ENCODE measurements at places on chromosomes 7 and 10. TPM values are rescaled to one million over a fixed set of nuclear protein-coding genes. Genes with fewer than 3 reads are reported as not detected.

- no peak for DNase-seq
Observed at GRCh38 chr7:70764701-70765208, 367.2 kb upstream of the GALNT17 start.

GRCh38 chr7:50751146-50751545 is 31.6 kb downstream of the GRB10 start:
- DNase-seq: no peak

DNA sequence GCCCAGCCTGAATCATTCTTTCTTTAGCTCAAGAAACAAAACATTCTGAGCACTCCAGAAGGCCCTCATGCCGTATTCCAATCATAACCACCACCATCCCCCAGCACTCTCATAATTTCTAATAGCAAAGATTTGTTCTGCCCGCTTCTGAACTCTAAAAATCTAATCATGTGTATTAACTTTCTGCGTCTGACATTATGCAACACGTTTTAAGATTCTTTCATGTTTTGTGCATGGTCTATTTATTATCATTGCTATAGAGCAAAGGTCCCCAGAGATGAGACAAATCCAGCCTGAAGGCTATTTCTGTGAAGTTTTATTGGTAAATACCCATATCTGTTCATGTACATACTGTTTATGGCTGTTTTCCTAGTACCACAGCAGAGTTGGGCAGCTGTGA is 8.8 kb downstream of the GDI2 start:
- DNase-seq: no peak

DNA sequence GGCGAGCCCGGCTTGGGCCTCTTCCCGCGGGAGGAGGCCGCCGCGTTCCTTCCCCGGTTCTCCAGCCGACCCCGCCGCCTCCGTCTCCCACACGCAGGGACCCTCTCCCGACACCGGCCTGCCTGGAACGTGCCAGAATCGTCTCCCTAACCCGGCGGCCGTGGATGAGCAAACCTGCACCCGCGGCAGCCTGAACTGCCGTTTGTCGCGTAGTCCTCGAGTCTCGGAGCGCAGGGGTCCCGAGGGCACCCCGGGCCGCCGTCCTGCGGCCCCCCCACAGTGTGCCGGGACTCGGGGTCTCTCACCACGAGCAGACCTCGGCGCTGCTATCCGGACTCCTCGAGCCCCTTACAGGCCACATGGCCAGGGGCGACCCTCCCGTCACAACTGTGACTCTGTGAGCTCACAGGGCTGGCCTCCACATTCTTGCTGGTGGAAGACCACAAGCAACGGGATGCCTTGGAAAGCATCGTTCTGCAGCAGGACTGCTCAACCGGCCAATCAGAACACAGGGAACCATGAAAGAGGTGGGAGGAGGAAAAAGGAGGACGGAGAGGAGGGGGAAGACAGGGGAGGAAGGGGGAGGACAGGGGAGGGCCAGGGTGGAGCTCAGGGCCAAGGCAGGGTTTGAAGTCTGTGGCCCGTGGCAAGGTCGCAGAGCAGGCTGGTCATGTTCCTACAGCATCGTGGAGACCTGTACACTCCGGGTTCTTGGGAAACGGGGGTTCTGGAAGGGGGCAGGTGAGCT is 276.9 kb downstream of the DNAJB6 start:
- no peak for DNase-seq

DNA sequence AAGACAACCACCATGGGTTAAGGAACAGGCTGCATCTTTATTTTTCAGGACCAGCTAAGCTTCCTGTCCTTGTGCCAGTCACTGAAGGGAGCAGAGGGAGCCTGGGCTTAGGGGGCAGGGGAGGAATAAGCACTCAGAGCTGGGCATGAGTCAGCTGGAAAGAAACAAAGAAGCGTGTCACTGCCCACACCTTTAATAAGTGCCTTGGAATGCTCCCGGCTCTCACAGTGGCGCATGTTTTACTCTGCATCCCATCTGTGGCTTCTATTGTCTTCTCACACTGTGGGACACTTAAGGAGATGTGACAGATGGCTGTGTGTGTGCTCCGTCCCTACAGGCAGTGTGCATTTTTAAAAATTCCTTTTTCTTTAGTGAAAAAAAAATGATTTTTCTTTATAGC is 71.7 kb downstream of the MTURN start:
- peak; percentile 14 for DNase-seq

DNA sequence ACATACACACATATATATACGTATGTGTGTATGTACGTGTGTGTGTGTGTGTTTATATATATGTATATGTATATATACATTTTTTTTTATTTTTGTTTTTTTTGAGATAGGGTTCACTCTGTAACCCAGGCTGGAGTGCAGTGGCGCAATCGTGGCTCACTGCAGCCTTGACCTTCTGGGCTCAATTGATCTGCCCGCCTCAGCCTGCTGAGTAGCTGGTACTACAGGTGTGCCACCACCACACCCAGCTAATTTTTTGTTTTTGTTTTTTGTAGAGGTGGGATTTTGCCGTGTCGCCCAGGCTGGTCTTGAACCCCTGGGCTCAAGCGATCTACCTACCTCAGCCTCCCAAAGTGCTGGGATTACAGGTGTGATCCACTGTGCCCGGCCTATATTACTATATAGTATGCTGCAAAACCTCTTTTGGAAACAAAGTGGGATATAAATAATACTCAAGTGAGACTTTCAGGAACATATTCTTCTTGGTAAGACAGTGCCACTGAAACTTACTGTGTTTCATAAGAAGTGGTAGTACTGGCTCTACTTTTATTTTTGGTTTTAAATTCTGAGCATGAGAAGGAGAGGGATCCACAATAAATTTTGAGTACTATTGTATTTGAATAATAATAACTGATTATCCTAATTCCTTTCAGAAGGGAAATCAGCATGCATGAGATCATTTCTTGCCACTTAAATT is 51.0 kb downstream of the MLLT10 start:
- DNase-seq: no peak

The SFRP4 gene
- total RNA-seq: 0.39 TPM

The SPDYE8 gene
- total RNA-seq: not detected

The FAM13C gene
- 1.7 TPM for total RNA-seq

The CPA1 gene
- total RNA-seq: not detected

Measured in glomerular endothelial cell (primary cell).